ENCODE measurements at places on chromosomes 12 and 14. TPM values are rescaled to one million over a fixed set of nuclear protein-coding genes. Genes with fewer than 3 reads are reported as not detected.

KRT2 gene
- not detected for total RNA-seq

LRP1-AS gene
- total RNA-seq = not detected

PTGER2 gene
- total RNA-seq = 5.2 TPM

CCDC177 gene
- under 0.01 TPM for total RNA-seq

GLIPR1L2 gene
- 0.19 TPM for total RNA-seq

IL22 gene
- total RNA-seq = not detected

CCDC175 gene
- not detected for total RNA-seq
